NCI-H1417 treated with DMSO at 0.1 percent for 48 hours (cell line): ENCODE measurements at places on chromosomes 7 and 10.

DNA sequence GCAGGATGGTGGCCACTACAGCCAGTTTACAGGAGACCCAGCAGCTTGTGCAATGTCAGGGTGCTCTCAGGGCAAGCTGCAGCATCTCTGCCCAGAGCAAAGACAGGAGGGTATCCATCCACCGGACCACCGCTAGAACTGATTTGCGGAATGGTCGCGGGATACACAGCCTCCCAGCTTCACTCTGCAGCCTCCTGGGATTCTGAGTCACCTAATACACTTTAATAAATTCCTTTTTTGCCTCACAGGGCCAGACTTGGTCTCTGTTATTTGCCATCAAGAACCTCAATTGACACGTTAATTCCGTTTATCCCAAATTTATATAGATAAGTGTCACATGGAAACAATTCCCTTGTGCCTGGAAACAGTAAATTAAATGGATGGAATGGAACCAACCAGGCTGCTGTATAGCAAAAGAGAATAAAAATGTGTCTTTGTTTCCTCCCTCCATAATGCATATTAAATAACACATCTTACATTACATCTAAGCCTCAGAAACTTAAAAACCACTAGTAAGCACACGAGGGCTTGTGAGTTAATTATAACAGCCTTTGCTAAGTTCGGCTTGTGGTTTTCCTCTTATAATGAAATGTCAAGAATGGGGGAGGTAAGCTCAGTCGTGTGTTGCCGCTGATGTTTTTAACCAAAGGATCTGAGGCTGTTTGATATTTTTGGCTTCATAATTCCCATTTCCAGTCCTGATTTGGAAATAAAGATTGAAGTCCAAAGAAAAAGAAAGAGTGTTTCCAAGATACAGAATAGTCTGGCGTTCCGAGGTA lies 52.1 kb downstream of the ADRB1 start:
- DNase-seq, result no peak

DNA sequence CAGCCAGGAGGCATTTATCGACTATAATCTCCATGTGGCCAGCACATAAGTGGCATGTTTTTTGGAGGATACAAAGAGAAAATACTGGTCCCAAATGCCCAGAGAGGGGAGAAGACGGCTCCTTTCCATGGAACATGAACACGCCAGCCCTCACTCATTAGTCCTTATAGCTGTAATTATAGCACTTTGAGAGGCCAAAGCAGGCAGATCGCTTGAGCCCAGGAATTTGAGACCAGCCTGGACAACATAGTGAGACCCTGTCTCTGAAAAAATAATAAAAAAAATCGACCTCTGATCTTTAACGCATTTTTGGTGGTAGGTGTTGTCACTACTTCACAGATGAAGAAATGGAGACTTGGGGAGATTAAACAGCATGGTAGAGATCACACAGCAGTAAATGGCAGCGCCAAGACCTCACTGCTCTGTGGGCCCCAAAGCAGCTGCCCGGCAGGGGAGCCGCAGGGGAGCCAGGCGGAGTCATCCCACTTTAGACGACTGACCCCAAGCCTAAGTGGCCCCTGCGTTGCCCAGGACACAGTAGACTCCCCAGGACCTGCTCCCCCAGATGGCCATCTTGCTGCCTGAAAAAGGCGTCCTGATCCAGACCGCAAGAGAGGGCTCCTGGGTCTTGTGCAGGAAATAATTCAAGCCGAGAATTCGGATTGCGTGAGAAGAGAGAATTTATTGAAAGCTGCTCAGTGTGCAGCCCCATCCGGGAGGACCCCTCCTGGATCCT lies 21.2 kb upstream of the PRKAG2 start:
- DNase-seq, result no peak

DNA sequence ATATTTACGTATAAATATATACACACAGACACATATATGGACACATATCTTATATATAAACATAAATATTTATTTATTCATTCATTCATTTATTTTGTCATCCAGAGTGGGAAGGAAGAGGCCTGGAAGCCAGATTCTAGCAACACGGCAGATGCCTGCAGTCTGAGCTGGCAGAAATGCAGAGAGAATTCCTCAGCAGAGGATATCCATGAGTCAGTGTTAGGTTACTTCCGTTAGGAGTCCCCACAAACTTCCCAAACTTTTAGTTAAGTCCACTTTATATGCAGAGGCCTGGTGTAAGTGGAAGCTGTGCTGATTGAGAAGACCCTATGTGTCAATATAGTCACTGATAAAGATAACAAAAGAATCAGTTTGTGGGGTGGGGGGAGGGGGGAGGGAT lies 89.6 kb downstream of the PPP1R17 start:
- no peak for DNase-seq

GRCh38 chr7:72754312-72754711 lies 73.7 kb downstream of the TYW1B start:
- DNase-seq, result no peak

DNA sequence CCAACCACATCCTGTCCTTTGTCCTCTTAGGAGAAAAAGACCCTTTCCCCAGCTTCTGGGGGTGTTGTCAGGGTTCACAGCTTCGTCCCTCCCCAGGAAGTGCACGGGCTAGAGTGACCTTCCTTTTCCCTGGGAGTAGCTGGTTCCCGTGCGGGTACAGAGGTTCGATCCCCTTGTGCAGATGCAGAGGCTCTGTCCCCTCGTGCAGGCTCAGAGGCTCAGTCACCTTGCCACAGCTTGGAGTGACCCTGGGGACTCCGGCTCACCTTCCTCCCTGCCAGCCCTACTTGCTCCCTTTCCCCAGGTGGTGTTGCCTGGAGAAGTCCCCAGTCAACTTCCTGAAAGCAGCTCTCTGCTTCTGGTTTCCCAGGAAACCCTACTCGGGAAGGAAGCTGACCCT lies 60.0 kb upstream of the TCERG1L start:
- DNase-seq, result no peak

GRCh38 chr10:132676193-132676891 lies 109.6 kb downstream of the NKX6-2 start:
- DNase-seq, result no peak

DNA sequence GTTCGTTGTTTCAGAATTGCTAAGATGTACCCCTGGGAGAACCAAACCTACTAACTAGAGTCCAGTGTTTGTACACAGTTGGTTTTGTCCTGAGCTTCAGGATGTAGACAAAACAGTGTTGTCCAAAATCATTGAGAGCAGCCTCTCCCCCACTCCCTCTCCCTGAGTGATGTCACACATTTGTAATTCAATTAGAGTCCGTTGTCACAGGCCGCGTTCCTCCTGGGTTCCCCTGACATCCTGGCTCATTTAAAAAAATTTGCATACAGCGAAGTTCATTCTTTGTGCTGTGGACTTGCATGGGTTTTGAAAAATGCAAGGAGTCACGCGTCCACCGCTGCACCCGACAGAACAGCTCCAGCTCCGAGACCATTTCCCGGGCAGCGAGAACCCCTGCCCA lies 10.3 kb downstream of the GRIFIN start:
- no peak for DNase-seq

- no peak for DNase-seq
These were observed 149.5 kb downstream of the SEC23IP start for GRCh38 chr10:120041807-120042559.

- no peak for DNase-seq
These were observed 459.4 kb downstream of the GPAM start for GRCh38 chr10:111724121-111724520.

- DNase-seq, result no peak
These were observed 555.2 kb downstream of the REEP3 start for GRCh38 chr10:64076322-64076940.

- no peak for DNase-seq
These were observed 167.9 kb downstream of the FRMD4A start for GRCh38 chr10:14162629-14163344.

DNA sequence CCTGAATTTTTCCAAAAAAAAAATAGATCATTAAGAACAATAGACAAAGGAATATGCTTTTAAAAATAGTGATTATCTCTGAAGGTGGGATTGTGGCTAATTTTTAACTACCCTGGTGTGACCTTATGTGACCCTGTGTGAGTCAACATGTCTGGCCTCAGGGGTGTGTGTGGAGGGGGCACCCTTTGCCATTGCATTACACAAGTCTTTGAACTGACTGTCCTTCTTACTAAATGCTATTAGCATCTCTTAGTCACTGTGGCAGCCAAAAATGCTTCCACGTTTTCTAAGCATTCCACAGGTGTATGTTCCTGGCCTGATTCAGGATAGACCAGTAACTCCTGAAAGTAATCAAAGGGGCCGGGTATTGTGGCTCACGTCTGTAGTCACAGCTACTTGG lies 175.4 kb downstream of the MGMT start:
- no peak for DNase-seq

DNA sequence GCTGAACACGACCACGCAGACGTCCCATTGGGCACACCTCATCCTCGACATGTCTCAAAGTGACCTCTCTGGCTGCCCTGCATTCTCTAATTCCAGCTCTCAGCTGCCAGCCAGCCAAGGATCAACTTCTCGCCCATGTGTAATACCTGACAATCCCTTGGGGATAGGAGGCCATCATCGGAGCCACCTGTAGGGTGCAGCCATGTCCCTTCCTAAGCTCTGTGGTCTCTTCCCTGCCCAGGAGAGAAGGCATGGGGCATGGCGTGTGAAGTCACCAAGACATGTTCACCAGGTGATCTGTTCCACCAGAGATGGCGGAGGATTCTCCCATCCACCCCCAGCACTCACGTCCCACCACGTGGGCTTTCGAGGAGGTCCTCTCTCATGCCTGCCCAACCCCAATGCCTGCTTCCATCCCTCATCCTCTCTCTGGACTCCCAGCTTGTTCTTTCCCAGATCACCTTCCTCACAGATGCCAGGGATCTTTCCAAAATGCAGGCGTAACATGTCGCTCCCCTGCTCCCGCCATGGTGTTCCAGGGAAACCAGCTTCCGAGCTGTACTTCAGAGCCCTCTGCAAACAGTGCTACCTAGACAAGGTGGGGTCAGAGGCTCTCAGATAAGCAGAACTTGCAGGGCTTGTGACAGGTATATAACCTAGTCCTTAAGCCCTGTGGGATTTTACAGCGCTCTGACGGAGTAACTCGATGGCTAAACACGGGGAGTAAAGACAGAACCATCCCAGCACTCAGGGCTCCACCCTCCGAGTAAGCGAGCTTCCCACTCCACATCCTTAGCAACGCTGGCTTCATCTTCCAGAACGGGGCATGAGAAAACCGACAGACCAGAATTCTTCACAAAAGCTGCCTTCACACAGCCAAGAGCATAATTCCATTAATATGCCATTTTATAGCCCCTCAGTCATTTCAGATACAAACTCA lies 41.1 kb downstream of the BRI3 start:
- no peak for DNase-seq

- DNase-seq, result no peak
These were observed 149.6 kb downstream of the C10orf105 start for GRCh38 chr10:71569775-71570588.

DNA sequence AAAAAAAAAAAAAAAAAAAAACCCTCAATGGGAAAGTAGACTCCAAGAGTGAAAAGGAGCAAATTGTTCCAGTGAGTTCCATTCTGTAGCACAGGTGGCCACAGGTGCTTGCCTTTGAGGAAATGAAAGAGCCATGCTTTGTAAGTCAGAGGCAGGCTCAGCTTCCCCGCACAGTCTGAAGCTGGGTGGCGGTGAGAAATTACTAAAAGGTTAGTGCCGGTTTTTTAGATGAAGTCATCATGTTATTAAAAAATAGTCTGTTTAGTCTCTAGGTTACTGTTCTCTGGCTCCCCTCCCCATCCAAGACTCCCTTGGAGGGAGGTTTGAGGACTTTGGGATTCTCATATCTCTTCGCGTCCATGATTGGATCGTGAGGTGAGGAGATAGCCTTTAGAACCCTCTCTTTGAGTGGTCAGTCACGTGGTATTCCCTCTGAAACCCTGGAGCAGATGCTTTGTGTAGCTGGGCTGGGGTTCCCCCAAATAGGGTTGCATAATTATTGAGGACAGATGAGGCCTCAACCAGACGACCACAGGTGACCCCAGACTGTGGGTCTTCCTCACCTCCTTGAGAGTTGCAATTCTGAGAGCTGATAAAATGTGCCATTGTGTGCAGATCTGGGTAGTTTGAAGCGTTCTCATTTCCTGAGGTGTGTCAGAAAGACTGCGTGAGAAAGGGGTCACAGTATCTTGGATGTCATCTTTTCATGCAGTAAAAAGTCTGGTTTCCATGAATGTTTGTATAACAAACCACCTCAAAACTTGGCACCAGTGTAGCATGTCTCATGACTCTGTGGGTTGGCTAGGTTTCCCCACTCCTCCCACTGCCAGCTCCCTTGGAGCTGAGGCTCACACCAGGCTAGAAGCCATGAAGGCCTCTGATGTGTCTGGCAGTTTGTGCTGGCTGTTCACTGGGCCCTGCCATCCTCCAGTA lies 27.1 kb downstream of the OGDH start:
- DNase-seq, result no peak

DNA sequence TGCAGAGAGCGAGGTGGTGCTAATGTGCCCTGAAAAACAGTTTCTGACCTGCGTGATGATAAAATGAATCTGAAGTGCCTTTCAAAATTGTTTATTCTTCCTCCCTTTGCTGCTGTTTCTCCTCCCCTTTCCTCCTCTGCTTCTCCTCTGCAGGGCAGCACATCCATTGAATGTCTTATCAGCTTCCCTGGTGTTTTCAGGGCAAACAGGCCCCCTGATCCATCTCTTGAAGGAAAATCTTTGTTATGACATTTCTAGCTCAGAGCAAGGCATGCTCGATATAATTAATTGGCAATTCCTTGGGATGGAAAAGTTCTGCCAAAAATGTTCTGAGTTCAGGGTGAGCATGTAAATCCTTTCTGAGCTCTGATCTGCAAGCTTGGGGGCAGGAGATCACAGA lies 364.2 kb upstream of the ZNF32 start:
- no peak for DNase-seq
